ENCODE measurements at places on chromosomes 7 and 10.

DNA sequence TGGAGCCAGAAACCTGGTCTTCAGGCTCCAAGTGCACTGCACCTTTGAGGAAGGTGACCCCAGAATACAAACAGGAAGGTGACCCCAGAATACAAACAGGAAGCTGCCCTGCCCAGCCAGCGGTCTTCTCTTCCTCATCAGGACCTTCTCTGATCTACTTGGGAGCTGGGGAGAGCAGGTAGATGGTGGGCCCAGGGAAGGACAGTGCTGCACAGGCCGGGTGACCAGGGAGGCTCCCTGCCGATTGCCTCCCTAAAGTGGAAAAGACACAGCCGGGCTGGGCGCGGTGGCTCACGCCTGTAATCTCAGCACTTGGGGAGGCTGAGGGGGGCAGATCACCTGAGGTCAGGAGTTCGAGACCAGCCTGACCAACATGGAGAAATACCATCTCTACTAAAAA lies 151.8 kb upstream of the CHST15 start:
- DNase-seq: no peak

GRCh38 chr10:103696411-103697145 lies 158.8 kb downstream of the SH3PXD2A start:
- peak; percentile 88 for DNase-seq

DNA sequence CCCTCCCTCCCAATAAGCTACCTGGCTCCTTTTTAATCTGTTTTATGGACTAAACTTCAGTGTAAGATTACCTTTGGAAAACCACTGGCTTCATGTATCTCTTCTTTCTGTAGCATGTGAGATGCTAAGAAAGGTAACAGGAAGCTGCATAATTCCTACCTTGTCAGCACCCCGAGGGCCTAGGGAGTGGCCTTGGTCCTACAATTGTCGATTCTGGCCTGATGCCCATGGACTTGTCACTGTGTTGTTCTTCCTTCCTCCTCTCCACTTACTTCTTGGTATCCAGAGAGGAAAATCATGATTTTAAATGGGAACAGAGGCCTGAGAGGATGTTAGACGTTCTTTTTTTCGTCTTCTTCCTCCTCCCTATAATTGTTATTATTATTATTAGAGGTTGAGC lies 42.9 kb upstream of the PDZD8 start:
- DNase-seq: no peak

DNA sequence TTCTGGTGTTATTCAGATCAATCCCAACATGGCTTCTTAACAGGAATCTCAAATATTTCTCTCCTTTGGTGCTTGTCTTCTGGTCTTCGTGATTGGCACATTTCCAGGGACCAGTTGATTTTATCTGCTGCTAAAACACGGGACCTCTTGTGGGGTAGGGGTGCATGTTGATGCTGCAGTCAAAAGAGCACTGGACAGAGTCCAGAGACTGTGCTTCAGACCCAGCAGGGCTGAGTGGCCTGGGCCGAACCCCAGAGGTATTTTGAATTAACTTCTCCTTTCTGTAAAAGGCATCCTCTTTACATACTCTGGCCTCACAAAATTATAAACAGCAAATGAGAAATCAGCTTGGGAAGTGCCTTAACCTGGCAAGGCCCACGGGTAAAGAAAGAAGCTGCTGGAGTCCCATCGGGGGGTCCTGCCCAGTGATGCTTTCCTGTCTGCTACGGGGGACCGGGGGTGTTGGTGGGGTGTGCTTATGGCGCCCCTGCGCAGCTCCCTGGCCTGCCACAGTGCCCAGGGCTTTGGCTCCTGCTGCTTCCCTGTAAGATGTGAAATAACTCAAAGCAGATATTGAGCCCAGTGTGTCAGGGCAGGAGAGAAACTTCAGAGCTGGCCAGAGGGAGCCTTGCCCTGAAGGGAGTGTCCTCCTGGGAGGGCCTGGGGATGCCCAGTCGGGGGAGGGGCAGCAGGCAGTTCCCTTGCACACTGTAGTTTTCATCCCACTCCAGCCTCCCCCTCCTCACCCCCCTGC lies 230.5 kb downstream of the TCF7L2 start:
- DNase-seq: no peak

DNA sequence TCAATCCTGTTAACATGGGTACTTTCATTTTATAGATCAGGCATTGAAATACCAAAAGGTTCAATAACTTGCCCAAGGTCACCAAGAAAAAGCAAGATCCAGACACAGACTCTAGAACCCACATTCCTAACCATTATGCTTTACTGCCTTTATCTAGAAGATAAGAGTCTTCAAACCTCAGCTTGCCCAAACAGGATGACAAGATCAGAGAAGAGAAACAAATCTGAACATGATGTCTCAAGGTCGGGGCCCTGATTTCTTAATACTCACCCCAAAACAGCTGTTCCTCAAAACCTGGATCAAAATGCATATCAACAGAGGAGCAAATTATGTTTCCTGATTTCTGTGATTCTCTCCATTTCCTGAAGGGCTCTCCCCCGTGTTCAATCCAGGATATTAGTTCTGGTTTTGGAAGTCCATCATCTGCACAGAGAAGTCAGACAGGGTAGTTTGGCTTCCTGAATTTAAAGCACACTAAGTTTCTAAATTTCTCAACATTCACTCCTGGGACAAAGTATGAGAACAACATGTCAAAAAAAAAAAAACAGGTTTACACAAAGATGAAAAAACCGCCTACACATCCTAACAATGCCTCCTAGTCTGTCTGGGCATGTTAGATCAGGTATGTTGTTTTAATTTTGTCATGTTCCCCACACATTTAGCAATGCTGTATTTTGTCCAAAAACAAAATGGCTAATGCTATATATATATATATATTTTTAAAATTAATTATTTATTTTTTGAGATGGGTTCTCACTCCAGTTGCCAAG lies 16.2 kb downstream of the ZNF786 start:
- no peak for DNase-seq

- no peak for DNase-seq
These were observed 10.4 kb upstream of the NXPH1 start for GRCh38 chr7:8423057-8423456.

- DNase-seq: no peak
These were observed 6.0 kb upstream of the CYP26A1 start for GRCh38 chr10:93067443-93068365.

GRCh38 chr7:47597379-47597778 lies 15.5 kb upstream of the TNS3 start:
- no peak for DNase-seq

GRCh38 chr7:82122275-82122674 lies 321.3 kb downstream of the CACNA2D1 start:
- no peak for DNase-seq

DNA sequence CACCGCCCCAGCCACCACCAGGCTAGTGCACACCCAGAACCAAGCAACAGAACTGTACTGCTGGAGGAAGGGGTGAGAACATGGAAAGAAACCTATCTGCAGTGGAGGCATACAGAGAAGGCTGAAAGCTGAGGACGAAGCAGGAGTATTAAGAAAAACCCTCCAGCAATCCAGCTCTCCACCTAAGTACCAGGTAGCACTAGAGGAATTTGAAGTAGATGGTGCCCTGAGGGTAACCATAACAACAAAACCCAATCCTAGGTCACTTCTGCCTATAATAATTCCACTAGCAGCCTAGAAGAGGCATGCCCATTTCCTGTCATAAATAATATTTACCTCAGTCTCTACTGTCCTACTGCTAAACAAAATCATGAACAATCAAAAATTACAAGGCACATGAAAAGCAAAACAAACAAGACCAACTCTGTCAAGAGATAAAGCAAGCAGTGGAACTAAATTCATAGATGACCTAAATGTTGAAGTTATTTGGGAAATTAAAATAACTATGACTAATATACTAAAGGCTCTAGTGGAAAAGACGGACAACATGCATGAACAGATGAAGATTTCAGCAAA lies 51.1 kb downstream of the HYCC1 start:
- peak; percentile 19 for DNase-seq

GRCh38 chr10:98745645-98746044 lies 298.9 kb upstream of the HPS1 start:
- no peak for DNase-seq
